Fibroblast of pulmonary artery (primary cell): ENCODE measurements at places on chromosomes 3 and 15.

DNA sequence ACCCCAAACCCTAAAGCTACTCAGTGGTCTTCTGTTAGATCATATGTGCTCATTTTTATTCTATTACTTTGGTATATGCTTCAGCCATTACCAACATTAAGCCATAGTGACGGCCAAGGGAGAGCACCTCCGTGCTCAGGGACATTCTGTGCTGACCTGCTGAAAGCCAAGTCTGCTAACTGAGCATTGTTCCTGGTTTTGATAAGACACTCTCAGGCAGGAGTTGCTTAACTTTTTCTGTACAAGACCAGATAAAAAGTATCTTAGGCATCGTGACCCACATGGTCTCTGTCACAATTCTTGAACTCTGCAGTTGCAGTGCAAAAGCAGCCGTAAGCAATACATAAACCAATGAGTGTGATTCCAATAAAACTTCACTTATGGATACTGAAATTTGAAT lies 100.6 kb downstream of the KLHL25 start:
- no peak for DNase-seq

- DNase-seq = peak; percentile 26
Measured at GRCh38 chr3:54905261-54905888, 22.5 kb downstream of the LRTM1 start.

GRCh38 chr3:167728176-167728575 lies 6.5 kb downstream of the PDCD10 start:
- peak; percentile 76 for DNase-seq

DNA sequence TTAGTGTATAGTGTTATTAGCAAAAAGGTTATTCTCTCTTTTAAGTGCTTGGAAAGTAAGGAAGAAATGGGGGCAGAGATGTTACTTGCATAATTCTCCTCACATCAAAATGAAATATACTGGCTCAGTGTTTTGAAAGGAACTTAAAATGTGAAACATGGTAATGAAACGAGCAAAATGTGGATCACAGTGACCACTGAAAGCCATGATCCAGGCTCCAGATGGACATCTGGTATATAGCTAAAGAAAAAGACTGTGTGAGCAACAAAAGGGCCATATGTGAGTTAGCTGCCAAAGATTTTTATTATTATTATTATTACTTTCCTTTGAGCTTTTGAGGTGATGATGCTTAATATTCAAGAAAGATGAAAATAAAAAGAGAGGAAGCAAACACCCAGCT lies 89.6 kb downstream of the GAP43 start:
- no peak for DNase-seq

DNA sequence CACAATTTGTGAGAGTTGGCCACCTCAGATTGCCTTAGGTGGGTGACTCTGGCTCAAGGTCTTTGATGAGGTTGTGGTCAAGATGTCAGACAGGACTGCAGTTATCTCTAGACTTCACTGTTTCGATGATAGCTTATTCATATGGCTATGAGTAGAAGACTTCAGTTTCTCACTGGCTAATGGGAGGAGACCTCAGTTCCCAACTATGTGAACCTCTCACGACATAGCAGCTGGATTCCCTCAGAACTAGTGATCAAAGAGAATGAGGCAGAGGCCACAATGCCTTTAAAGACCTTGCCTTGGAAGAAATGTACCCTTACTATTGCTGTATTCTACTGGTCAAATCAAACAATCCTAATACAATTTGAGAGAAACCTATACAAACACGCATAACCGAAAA lies 607.5 kb upstream of the ROBO2 start:
- no peak for DNase-seq

- DNase-seq = peak; percentile 64
Measured at GRCh38 chr15:59918994-59919951, 84.8 kb upstream of the FOXB1 start.

GRCh38 chr3:179513862-179514261 lies 48.9 kb upstream of the ACTL6A start:
- DNase-seq = no peak

DNA sequence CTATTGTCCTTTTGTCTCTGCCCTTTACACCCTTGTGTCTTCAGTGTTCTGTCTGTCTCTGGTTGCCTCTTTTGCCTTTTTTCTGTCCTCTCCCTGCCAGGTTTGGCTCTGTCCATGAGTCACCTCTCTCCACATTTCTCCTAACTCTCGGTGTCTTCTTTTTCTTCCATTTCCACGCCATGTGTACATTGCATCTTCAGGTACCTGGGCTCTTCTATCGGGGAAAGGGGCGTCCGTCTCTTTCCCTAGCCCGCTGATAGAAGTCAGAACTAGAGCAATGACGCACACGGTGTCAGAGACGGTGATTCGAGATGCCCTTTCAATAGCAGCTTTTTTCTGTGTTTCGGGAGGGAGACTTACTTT lies 641 bp downstream of the OPA1 start:
- DNase-seq = peak; percentile 27

GRCh38 chr15:23074684-23075083 lies 35.3 kb upstream of the TUBGCP5 start:
- DNase-seq = no peak

DNA sequence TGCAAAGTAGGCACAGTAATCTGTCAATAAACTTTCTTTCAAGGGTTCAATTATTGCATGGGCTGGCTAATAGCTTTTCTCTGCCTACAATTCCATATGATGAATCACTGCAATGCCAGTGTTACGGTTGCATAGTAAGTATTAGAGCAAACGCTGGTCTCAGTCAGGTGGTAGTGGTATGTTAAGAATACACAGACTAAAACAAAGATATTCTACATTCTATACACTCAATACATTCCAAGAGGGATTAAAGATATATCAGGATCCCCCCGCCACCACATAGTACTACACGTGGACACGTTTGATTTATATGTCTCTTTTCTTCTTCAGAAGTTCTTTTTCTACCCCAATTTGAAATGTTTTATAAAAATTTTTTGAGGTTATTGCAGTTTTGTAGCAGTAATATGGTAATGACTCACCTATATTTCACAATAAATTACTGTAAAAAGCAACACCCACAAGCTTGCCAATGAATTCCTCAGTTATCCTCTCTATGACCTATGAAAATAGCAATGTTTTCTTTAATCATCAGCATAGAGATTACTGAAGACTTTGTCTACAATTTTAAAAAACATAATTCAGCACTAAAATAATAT lies 68.2 kb downstream of the CD200R1L start:
- DNase-seq = peak; percentile 87

DNA sequence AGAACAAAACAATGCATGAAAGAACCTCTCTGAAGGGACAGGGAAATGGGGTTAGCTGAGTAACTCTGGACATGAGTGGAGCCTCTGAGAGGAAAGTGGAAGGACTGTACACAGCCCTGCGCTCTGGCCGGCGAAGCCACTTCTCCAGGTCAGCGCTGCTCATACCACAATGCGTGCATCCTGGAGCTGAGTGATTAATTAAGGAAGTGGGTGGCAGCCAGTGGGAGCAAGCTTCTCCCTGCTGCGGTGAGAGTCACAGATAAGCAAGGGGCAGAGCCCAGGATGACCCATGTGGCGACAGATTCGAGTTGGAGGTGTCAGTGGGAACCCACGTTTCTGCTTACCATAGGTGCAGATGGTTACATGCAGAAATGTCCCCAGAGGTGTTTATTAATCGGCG lies 48.0 kb downstream of the KLF15 start:
- no peak for DNase-seq

DNA sequence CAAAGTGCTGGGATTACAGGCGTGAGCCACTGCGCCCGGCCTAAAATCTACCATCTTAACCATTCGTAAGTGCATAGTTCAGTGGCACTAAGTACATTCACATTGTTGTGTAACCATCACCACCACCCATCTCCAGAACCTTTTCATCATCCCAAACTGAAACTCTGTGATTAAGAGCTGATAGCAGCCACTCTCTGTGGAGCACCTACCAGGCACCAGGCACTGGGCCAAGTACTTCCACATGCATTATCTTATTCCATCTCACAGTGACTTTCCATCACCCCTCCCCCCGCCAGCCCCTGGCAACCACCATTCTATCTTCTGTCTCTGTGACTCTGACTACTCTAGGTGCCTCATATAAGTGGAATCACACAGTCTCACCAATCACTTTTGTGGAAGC lies 2.3 kb upstream of the INSYN1 start:
- DNase-seq = no peak

- DNase-seq = peak; percentile 93
Measured at GRCh38 chr3:125129512-125129997, 73.8 kb upstream of the HEG1 start.

DNA sequence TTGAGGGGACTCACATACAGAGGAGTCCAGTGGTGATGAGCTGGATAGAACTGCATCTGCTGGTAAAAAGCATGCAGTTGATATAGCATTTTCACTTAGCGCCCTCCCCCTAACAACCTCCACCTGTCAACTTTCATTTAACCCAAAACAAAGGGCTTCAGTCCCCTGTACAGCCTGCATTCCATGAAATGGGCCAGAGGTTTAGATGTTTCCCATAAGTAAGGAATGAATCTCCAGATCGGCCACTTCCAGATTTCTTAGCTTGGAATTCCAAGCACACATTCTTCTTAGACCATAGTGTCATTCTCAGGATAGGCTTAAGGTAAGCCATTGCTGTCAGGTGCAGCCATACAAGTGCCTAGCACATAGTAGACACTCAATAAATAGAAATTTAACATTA lies 32.9 kb upstream of the BFSP2 start:
- DNase-seq = no peak

- DNase-seq = peak; percentile 62
Measured at GRCh38 chr3:71066849-71067261, 516.7 kb downstream of the FOXP1 start.

GRCh38 chr15:47412802-47413201 lies 304.5 kb upstream of the SEMA6D start:
- no peak for DNase-seq

DNA sequence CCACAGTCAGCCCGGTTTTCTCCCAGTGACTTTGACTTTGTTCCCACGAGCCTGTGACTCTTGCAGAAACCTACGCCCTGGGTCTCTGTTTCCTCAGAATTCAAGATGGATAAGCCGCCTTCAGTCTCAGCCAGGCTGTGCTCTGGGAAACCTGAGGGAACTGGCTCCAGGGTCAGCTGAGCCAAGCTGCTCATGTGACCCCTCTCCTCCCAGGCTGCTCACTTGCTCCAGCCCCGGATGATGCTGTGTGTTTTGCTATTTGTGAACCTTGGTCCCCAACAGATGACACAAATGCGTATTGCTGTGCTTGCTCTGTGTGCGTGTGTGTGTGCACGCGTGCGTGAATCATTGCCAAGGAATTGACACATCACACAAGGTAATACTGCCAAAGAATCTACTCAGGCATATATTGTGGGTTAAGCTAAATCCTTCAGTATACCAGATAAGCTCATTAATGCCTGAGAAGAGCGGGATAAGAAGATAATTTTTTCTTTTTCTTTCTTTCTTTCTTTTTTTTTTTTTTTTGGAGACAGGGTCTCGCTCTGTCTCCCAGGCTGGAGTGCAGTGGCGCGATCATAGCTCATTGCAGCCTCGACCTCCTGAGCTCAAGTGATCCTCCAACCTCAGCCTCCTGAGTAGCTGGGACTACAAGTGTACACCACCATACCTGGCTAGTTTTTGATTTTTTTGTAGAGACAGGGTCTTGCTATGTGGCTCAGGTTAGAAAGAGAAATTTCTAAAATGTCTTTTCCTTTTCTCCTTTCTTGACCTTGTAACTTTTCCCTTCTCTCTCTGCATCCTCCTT lies 29.2 kb upstream of the UMPS start:
- peak; percentile 14 for DNase-seq

DNA sequence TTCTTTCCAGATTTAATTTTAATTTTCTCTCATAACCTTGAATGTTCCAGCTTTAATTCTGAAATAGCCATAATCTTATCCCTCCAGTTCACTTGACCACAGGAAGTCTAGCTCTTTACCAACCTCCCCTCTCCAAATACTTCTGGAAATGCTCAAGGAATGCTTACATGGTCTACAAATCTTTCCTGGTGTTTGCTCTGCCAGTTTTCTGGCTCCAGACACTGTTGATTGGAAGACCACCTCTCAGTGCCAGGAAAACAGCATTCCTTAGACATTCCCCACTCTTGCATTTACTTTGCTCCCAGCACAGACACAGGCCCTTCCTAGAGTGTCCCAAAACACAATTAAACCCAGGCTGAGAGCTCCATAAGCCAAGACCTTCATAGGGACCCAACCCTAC lies 98.6 kb downstream of the MESD start:
- peak; percentile 16 for DNase-seq

- peak; percentile 44 for DNase-seq
Measured at GRCh38 chr3:195147649-195148080, 123.3 kb downstream of the XXYLT1 start.

DNA sequence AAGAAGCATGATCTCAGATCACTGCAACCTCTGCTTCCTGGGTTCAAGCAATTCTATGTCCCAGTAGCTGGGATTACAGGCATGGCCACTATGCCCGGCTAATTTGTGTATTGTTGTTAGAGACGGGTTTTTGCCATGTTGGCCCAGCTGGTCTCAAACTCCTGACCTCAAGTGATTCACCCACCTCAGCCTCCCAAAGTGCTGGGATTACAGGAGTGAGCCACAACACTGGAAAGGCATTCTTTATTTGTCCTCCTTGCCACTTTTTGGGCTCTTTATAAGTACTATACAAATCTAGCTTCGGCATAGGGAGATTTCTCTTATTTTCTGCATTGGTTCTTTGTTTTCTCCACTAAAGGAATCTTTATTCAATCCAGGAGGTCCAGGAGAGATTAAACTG lies 18.6 kb downstream of the CMTM8 start:
- DNase-seq = no peak

GRCh38 chr15:63915209-63915872 lies 81.6 kb upstream of the HERC1 start:
- no peak for DNase-seq

- no peak for DNase-seq
Measured at GRCh38 chr15:67824197-67824968, 926 bp upstream of the SKOR1 start.

- DNase-seq = no peak
Measured at GRCh38 chr3:58469096-58469495, 22.8 kb upstream of the KCTD6 start.

DNA sequence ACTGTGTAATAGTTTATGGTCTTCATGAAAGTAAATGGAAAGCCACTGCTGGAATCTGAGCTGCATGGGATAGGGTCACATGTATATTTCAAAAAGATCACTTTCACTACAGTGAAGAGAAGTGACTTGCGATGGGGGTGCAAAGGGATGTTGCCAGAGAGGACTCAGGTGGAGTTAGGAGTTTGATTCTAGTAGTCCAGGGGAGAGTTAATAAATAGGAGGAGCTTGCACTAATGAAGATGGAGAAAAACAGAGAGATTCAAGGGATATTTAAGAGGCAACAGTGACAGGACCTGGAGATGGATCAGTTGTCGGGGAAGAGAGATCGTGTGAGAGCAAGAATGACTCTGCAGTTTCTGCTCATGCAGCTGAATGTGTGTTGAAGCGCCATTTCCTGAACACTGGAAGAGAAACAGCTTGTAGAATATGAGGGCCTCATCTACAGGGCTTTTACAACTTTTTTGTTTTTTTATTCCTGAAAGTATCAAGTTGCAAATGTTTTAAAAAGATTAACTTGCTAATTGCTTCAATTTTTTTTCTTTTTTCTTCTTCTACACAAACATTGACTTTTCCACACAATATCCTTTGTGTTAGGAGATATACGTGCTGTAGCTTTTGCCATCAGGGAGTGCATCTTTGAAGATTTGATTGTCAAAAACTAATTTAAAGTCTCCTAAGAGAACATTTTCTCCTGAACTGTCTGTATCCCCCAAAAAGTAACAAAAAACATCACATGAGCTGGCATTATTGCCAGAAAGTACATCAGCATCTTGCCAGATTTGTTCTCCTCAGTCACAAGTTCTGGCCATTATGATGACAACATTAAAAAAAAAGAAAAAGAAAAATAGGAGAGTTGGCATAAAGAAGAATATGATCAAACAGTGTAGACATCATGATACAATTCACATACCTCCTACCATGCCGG lies 37.5 kb downstream of the SETMAR start:
- peak; percentile 63 for DNase-seq
